ENCODE measurements at places on chromosomes 1 and 21. TPM values are rescaled to one million over a fixed set of nuclear protein-coding genes. Genes with fewer than 3 reads are reported as not detected.

GRCh38 chr1:167723707-167724323, 2.0 kb downstream of the MPZL1 start:
- DNase-seq: no peak

The DIRAS3 gene
- 0.17 TPM for total RNA-seq

DNA sequence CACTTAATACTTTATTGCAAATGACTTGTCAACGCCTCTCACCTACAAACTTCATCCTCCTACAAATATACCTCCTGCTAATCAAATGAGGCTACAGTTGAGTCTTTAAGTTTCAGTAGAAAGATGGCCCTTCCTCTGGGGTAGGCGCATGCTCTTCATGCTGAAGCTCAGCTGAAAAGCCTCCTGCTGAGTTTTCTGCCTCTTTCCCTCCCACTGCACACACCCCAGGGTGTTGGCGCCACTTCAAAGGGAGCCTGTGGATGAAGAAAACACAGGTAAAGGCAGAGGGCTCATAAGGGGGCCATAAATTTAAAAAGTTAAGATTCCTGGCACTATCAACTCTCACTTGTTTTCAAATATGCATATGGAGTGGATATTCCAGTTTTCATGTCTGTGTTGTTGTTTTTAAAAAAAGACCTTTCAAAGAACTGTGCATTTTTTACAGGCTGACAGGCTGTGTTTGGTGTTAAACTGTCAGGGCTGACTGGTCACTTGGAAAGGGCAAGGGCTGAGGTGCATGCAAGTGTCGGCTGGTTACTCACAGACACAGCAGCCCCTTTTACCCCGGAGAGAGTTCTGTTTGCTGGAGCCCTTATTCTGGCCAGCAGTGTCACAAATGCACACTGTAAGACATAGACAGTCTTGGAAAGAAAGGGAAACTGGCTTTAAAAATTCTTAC, 42.9 kb upstream of the LGALS8 start:
- peak; percentile 17 for DNase-seq

The CFAP45 gene
- 0.25 TPM for total RNA-seq

DNA sequence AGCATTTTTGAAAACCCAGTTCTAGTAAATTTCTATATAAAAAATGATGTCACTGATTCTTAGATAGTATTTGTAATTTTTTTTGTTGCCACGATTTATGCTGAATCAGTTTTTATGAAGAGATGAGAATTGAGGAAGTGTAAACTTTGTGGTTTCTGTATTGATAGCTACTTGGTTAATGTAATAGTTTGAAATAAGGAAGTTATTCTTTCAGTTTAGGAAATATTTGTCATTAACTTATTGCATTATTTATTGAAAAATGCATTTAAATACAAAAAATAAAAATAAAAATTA, 97.8 kb downstream of the ZFYVE9 start:
- no peak for DNase-seq

GRCh38 chr1:160226623-160227022, 21.4 kb downstream of the PEA15 start:
- DNase-seq: no peak

- peak; percentile 40 for DNase-seq
Measured at GRCh38 chr1:16903054-16903453, 7.3 kb downstream of the RNU1-2 start.

The ANGPTL3 gene
- total RNA-seq: not detected

All from renal cortical epithelial cell (primary cell).